ENCODE measurements at places on chromosomes 16 and 17. TPM values are rescaled to one million over a fixed set of nuclear protein-coding genes. Genes with fewer than 3 reads are reported as not detected.

The TERB1 gene
- not detected for total RNA-seq

- no peak for DNase-seq
Observed at GRCh38 chr16:4021070-4021779, 95.0 kb downstream of the ADCY9 start.

DNA sequence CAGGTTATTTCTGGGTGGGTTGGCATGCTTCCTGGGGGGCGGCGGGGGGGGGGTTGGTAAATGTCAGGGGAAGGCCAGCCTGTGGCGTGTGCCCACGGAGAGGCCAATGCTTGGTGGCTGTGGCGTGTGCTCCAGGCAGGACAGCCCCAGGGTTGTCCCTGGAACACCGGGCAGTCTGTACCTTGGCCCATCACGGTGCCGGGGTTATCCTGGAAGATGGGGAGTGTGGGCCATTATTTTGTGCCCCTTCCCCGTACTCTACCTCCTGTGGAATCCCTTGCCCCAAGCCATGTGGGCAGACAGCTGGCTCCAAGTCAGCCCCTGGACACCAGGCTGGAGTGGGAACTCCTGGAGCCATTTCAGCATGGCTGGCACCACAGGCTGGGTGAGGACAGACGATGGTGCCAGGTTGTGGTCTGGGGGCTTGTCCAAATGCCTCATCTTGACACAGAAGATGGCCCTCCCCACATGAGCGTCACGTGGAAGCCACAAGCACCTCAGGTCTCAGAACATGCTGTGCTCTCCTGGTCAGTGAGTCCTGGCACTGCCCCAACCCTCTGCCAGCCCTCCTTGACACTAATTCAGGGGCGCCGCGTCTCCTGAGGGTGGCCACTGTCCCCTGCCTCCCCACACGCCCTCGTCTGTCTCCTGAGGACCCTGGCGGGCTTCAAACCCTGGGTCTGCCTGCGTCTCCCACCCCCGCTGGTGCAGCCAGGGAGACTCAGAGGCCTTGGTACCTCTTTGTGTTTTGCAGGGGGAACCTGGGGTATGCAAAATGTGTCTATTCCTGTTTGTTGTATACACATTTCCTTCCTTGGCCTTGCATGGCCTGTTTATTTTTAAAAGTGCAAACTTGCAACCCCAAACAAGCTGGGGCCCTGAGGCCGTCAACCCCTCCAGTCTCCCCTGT is 4.3 kb downstream of the SLC16A3 start:
- no peak for DNase-seq

The KRT23 gene
- total RNA-seq, result 0.13 TPM

The NECAB2 gene
- 2.5 TPM for total RNA-seq

DNA sequence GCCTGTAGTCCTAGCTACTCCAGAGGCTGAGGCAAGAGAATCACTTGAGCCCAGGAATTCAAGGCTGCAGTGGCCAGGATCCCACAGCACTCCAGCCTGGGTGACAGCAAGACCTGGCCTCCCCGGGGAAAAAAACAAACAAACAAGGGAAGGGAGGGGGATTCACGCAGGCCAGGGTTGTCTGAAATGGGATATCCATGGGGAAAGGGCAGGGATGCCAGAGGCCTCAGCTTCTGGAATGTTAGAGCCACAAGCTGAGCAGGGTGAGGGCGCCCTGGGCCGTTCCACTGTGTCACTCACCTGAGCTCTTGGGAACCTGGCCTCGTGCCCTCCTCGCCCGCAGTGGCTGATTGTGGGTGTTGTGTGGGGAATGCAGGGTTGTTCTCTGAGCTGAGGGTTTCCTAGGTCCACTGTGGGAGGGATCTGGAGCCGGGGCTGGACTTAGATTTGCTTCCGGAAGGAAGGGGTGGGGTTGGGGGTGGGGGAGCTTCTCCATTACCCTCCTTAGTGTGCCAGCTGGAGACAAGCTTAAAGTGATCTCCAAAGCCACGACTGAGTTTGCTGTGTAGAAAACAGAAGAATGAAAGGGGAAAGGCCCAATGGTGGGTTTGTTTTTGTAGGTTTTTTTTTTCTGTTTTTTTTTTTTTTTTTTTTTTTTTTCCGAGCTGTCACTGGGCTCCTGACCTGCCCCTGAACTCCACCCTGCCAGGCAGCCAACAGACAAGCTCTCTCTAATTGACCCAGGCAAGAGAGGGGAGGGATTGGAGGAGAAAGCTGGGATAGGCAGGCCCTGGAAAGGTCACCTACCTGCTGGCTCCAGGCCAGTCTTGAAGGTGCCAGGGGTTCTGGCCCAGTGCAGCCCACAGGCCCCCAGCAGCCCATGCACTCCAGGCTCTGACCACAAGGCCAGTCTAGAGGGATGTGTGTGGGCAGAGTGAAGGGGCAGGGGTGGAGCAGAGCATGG is at the start of gene SULT1A1:
Gene SULT1A1, minus strand, starts transcription at position 414 of the 964 bp plus-strand sequence. CDS start 1,189 bp downstream, outside the sequence.
- peak; percentile 83 for DNase-seq

The YWHAE gene
- 582 TPM for total RNA-seq

The RGS11 gene
- total RNA-seq, result 31.4 TPM

- no peak for DNase-seq
Observed at GRCh38 chr17:68294196-68294555, 2.9 kb downstream of the ARSG start.

DNA sequence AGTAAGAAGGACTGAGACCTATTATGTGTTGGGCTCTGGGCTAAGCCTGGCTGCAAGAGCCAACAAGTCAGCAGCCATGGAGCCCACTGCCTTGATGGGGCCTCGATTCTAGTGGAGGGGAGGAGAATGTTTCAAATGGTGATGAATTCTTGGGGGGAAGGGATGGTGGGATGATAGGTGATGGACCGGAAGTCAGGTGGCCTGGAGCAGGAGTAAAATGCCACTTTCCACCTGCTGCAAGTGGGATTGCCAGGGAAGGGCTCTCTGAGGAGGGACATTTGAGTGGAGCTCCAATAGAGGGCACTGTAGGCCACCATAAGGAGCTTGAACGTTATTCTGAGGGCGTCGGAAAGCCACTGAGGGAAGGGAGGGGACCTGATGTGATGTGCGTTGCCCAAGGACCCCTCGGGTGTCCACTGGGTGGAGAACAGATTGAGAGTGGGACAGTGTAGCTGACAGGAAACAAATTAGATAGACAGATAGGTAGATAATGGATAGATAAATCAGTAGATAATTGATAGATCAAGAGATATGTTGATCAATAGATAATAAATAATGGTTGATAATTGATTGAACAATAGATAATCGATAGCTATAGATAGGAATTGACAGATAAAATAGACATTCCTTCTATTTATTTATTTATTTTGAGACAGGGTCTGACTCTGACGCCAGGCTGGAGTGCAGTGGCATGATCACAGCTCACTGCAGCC is 18.2 kb upstream of the NXPH3 start:
- DNase-seq, result peak; percentile 15

The PRSS36 gene
- 1.1 TPM for total RNA-seq

The ITGAD gene
- not detected for total RNA-seq

The LITAF gene
- total RNA-seq, result 40.5 TPM

The PRR35 gene
- not detected for total RNA-seq

DNA sequence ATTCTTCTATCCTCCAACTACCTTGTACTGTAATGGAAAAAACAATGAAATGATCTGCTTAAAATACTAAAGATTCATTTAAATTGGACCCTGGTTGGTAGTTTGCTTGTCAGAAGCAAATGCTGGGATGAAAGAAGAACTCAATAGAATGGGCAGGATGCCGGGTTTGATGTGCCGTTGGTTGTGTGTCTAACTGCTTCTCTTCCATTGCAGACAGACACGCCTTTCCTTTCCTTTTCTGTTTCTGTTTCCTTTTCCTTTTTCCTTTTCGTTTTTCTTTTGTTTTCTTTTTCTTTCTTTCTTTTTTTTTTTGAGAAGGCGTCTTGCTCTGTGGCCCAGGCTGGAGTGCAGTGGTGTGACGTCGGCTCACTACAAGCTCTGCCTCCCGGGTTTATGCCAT is 64.6 kb downstream of the PLCG2 start:
- DNase-seq, result no peak

DNA sequence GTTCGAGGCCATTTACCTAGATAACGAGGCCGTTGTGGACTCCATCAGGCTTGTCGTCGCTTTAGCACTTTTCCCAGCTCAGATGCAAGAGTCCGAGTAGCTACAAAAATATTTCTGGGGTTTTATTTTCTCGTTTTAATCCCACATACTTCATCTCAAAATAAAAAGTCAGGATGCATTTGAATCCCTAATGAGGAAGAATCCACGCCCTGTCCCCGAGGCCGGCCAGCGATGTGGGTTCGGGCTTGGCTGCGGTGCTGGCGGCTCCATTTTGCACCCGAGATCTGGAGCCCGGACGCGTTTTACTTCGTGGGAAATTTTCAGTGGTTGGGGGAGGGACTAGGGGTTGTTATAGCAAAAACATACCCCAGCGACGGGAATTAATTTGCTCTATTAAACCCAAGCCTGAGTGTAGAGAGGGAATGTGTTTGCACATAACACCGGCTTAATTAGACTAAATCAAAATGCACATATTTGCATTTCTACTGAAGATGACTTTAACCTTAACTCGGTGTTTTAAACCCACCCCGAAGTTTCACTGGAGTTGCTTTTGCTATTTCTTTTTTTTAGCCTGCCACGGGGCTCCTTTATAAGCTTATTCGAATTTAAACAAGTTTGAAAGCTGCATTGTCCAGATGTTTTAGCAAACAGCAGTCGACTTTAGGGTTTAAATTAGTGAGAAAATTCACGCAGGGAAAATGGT is 4.8 kb downstream of the IRX5 start:
- no peak for DNase-seq

DNA sequence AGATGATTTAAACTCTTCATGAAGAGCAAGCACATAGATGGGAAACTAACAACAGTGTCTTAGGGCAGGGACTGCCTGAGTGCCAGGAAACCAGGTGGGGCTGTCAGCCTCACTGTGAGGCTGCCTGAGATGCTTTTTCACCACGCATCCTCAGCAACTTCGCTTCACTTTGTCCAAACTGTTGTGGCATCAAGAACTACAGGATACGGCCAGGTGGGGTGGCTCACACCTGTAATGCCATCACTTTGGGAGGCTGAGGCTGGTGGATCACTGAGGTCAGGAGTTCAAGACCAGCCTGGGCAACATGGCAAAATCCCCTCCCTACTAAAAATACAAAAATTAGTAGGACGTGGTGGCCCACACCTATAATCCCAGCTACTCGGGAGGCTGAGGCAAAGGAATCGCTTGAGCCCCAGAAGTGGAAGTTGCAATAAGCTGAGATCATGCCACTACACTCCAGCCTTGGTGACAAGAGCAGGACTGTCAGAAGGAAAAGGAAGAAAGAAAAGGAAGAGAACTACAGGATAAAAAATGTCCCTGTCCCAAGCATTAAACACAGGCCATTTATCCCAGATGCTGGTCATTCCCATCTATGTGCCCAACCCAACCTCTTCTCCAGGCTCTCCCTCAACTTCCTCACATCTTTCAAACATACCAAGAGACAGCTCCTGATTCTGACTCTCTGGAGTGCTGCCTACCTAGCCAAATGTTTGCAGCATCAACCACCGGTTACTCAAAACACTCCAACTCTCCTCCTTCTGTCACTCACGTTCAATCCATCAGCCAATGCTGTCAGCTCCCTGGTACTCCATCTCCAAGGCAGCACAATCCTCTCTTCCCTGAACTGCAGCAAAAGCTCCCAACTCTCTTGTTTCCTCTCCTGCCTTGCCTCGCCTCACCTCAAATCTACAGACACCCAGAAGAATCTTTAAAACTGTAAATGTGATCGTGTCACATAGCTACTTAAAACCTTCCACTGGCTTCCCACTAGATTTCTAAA is 1.6 kb downstream of the EIF4A3 start:
- DNase-seq, result no peak
